ENCODE measurements at places on chromosomes 6 and 20. TPM values are rescaled to one million over a fixed set of nuclear protein-coding genes. Genes with fewer than 3 reads are reported as not detected.

ERVFRD-1 gene
- total RNA-seq, result not detected

LTB gene
- total RNA-seq, result not detected

APCDD1L gene
- total RNA-seq, result 2.4 TPM

MUCL3 gene
- not detected for total RNA-seq

CD24 gene
- total RNA-seq, result 0.26 TPM

GRM1 gene
- 0.13 TPM for total RNA-seq

WFDC10B gene
- total RNA-seq, result not detected

HEY2 gene
- 1.7 TPM for total RNA-seq

PAX1 gene
- total RNA-seq, result not detected

C6orf163 gene
- total RNA-seq, result 2.1 TPM

ALDH5A1 gene
- total RNA-seq, result 2.9 TPM

ANKRD6 gene
- total RNA-seq, result 12.3 TPM

GMPR gene
- total RNA-seq, result 37.7 TPM

HLA-DQA1 gene
- total RNA-seq, result 0.40 TPM

CCHCR1 gene
- 18.9 TPM for total RNA-seq

SLC24A3 gene
- 0.66 TPM for total RNA-seq

MDC1 gene
- 5.1 TPM for total RNA-seq

CLVS2 gene
- not detected for total RNA-seq

SMPDL3A gene
- 6.6 TPM for total RNA-seq

TRIM31 gene
- total RNA-seq, result not detected

MUC22 gene
- not detected for total RNA-seq

RAMACL gene
- 2.1 TPM for total RNA-seq

MCHR2 gene
- not detected for total RNA-seq

CGA gene
- total RNA-seq, result not detected

SLPI gene
- total RNA-seq, result not detected

PDYN gene
- total RNA-seq, result not detected

TMC2 gene
- not detected for total RNA-seq

KIZ gene
- total RNA-seq, result 12.0 TPM

ZNF322 gene
- total RNA-seq, result 12.0 TPM

TFB1M gene
- 15.7 TPM for total RNA-seq

CEP162 gene
- 4.6 TPM for total RNA-seq

ZC2HC1B gene
- total RNA-seq, result not detected

DXO gene
- 9.8 TPM for total RNA-seq

HCRTR2 gene
- total RNA-seq, result not detected

PCK1 gene
- not detected for total RNA-seq

TMEM200A gene
- 102 TPM for total RNA-seq

CARMIL1 gene
- 28.3 TPM for total RNA-seq

RNF114 gene
- 61.2 TPM for total RNA-seq

BEND6 gene
- total RNA-seq, result 14.5 TPM

METTL24 gene
- 2.1 TPM for total RNA-seq

SLC13A3 gene
- total RNA-seq, result 1.5 TPM

AIF1 gene
- total RNA-seq, result not detected

BNIP5 gene
- not detected for total RNA-seq

OPRL1 gene
- 1.4 TPM for total RNA-seq

ARFRP1 gene
- 53.4 TPM for total RNA-seq

OTOR gene
- not detected for total RNA-seq

KCNQ2 gene
- not detected for total RNA-seq

TREML2 gene
- not detected for total RNA-seq

CNR1 gene
- total RNA-seq, result 1.3 TPM

ESR1 gene
- 3.9 TPM for total RNA-seq

MEP1A gene
- not detected for total RNA-seq

FOXP4 gene
- total RNA-seq, result 1.6 TPM

MRAP2 gene
- total RNA-seq, result 1.5 TPM

Measured in aortic smooth muscle cell (primary cell).